ENCODE measurements at places on chromosomes 12 and 14.

- DNase-seq = no peak
These were observed 101.1 kb downstream of the OTX2 start for GRCh38 chr14:56709201-56709600.

DNA sequence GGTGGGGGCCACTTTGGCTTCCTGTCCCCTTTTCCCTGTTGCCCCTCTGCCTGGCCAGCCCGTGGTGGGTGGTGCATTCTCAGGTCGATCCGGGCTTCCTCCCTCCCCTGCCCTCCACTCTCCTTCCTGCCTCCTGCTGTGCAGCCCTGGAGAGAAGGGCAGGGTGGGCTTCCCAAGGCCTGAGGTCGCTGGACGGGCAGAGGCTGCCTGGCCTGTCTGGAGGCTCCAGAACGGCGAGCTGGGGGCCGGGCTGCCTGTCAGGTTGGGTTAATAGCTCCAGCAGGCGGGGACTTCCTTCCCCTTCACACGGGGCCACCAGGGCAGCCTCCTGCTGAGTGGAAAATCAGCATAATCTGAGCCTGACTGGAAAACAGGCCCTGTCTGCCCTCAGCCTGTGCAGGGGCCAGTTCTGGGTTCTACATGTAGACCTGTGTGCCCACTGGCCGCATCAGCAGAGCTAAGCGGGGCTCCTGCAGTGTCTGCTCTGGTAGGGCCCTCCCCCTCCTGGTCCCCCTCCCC lies 11.3 kb downstream of the KIF26A start:
- DNase-seq = no peak

DNA sequence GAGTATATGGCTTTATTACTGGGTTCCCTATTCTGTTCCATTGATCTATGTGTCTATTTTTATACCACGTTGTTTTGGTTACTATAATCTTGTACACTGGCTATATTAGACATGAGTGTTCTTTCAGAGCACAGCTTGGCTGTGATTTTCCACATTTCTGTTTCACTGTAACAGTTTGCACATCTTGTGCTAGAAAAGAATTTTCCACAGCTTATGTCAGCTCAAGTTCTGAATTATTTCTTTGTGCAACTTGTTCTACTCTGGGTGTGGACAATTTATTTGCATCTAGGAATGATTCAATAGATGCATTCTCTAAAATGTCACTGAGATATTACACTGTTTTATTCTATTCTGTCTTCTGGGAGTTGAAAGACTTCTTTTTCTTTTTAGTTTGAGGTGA lies 28.4 kb upstream of the OR5AU1 start:
- DNase-seq = no peak

GRCh38 chr12:23600919-23601318 lies 348.6 kb downstream of the SOX5 start:
- DNase-seq = no peak

DNA sequence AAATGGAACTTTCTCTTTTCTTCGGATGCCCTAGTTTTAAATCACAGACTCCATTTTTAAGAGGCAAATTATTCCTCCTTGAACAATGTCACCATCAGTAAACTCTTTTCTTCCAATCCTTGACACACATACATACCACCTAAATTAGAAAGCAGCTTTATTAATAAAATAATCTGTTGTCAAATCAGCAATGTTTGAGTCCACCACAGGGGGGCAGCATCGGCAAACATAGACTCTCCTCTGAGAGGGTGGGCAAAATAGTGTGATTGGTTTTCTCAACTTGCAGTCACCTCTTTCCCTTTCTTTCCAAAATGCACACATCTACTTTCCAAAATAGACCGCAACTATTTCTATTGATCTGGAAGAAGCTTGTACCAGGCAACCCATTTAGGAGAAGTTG lies 438.4 kb upstream of the OR4E1 start:
- DNase-seq = no peak

GRCh38 chr14:101535232-101535631 lies 26.1 kb upstream of the DIO3 start:
- no peak for DNase-seq

DNA sequence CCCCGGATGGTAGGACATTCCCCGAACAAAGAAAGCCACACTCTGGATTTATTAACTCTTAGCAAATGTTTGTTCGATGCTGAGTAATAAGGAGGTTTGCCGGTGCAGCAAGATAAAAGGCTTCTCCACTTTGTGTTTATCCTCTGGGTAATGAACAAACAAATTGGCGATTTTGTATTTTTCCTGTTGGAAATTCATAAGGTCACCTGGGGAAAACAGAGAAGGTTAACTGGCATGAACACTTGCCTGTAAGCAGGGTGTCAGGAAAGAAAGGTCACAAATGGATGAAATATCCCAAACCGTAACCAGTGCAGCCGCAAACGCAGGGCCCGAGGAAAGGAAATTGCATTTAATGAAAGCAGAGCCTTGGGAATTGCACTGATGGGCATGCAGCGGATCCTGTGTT lies 132.8 kb downstream of the RMST start:
- no peak for DNase-seq

- DNase-seq = no peak
These were observed 33.4 kb downstream of the TXNRD1 start for GRCh38 chr12:104249017-104249416.

GRCh38 chr14:93716002-93716745 lies 72.1 kb downstream of the PRIMA1 start:
- no peak for DNase-seq

DNA sequence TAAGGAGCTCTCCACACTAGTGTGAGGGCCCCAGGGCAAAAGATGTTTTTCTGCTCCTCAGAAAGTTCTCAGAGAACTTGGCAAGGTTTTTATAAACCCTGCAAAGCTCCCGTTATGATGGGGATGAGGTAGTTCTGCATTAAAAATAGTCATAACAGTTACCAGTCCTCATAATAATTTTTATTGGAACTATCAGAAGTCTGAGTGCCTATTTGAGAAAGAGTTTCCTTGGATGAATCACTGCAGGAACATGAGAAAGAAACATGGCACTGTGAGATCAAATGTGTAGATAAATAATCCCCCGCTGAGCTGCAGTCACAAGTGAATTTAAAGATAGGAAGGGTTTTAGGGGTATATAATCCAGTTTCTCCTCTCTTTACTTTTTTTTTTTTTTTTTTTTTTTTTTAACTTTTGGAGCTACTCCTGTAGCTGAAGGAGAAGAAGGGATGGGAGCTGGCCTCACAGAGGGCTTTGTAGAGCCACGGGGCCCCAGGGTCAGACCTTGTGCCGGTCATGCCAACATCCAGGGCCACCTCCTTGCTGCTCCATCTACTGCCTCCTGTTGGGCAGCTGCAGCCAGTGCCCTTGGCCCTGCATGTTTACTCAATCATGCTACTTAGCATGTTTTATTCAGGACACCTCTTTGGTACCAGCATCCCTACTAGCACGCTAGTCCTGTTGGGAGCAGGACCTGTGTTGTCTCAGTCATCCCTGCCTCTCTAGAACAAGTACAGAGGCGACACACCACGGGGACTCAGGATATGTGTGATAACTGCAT lies 39.5 kb downstream of the EVL start:
- no peak for DNase-seq

DNA sequence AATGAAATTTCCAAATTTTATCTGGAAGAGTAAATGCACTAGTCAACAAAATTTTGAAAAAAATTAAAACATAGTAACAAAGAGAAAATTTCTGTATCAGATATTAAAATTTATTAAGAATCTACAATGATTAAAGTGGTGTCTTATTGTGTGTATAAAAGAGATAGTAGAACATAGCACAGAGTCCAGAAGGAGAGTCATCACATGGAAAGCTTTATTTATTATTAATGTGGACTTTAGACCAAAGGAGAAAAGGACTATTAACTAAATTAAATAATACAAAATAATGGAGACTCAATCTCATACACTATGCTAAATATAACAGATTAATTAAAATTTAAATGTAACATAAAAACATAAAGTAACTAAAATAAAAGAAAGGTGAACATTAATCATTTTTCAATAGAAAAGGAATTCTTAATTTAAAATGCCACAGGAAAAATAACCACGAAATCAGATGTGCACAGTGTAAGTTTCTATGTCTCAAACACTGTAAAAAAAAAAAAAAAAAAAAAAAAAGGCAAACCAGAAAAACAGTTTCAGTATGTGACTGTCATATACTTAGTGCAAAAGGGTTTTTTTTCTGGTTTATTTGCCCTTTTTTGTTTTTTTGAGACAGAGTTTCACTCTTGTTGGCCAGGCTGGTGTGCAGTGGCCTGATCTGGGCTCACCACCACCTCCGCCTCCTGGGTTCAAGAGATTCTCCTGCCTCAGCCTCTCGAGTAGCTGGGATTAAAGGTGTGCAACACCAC lies 95.4 kb downstream of the MYF5 start:
- no peak for DNase-seq

GRCh38 chr14:32940066-32940651 lies 1.5 kb downstream of the NPAS3 start:
- no peak for DNase-seq

DNA sequence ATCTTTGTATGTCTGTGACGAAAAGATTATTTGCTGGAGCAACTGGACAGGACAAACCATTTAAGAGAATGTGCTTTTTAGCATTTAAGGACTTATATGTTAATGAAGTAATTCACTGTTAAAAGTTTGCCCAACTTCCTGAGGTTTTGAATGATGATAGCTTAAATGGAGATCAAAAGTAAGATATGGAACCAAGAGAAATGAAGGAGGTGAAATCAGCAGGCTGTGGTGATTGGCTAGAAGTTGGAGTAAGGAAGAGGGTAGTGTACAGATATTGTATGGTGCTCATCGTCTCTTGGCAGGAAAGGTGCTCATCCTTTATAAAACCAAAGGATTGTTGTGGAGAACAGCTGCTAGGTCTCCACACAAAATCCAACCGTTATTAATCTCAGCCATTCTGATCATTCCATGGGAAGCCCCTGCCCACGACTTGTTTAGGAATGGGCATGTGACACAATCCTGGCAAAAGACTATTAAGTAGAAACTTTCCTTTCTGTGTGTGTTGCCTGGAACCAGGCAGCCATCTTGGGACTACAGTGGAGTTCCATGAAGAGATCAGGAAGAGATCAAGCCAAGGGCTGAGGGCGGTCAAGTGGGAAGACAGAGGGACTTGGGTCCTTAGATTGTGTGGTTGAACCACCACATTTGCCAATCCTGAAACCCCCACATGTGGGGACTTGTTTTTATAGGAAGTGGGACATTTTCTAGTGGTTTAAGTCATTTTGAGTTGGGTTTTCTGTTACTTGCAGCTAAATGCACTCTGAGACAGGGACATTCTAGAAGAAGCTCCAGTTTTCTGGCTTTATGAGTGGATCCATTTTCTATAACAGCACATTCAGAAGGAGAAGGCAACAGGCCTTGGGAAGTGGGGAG lies 56.8 kb upstream of the CHST11 start:
- DNase-seq = no peak

- DNase-seq = no peak
These were observed 2.1 kb downstream of the DDN start for GRCh38 chr12:48996794-48997718.

- no peak for DNase-seq
These were observed 175.7 kb downstream of the RIMBP2 start for GRCh38 chr12:130540376-130540775.

- peak; percentile 36 for DNase-seq
These were observed 1161.2 kb upstream of the SEL1L start for GRCh38 chr14:82694820-82695219.

DNA sequence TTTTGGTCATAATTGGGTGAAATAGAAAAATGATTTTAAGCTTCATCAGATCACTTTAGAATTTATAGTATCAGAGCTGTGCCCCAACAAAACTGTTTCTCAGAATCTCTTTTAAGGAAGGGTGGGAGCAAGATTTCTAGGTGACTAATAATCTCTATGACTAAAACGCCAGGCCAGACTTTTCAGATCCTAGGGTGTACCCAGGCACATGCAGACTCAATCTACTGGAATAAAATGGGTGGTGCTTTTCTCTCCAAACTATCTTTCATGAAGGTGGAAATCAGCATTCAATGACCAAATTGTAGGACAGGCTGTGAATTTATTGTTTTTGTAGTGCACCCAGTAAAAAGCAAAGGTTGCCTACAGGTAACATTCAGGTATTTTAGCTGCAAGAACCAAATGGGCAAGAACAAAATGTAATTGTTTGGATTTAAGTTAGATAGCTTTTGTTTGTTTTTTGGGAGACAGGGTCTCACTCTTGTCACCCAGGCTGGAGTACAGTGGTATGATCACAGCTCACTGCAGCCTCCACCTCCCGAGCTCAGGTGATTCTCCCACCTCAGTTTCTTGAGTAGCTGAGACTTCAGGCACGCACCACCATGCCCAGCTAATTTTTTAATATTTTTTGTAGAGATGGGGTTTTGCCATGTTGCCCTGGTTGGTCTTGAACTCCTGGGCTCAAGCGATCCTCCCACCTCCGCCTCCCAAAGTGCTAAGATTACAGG lies 49.5 kb downstream of the PPP2R5C start:
- DNase-seq = peak; percentile 73

DNA sequence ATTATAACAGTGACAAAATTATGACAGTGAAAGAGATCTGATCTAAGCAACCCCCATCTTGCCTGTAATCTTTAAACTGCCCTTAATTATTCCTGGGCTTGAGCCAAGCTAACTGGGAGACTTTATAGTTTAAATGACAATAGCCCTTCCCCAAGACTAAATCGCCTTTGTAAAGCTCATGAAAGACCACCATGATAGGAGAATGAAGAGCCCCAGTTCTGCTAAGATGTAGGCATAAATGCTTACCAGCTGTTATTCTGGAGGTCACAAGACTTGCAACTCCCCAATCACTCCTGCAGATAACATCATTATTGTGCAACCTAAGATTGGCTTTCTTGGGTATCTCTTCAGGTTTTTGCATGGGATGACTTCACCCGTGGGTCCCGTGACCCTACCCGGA lies 599.7 kb downstream of the KCNH5 start:
- DNase-seq = no peak
